ENCODE measurements at places on chromosomes 5 and 9.

- peak; percentile 26 for DNase-seq
Measured at GRCh38 chr9:128118472-128118857, 9.1 kb downstream of the PTGES2 start.

DNA sequence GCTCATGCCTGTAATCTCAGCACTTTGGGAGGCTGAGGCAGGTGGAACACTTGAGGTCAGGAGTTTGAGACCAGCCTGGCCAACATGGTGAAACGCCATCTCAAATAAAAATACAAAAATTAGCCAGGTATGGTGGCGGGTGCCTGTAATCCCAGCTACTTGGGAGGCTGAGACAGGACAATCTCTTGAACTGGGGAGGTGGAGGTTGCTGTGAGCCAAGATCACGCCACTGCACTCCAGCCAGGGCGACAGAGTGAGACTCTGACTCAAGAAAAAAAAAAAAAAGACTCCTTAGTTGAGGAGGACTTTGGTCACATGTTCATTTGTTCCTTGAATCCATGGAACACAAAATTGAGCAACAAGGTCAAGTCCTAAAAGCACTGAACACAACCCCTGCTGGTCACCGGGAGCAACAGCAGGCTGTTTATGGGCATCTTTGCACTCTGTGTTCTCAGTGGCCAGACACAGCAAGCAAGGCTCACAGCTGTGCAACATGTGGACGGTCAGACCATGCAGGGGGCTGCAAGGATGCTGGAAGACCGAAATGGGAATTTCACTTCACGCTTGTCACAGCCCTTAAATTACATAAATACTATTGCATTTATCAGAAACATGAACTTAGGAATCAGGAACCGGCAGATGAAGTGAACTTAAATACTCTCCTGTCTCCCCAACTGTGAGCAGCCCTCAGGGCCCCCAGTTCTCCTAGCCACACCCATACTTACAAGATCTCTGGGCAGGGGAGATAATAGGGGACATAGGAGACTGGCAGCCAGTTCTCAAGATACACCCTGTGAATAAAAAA lies 2.8 kb downstream of the GBGT1 start:
- DNase-seq, result peak; percentile 69

GRCh38 chr9:123863164-123863855 lies 66.6 kb downstream of the DENND1A start:
- no peak for DNase-seq

- DNase-seq, result no peak
Measured at GRCh38 chr5:14838396-14839319, 32.9 kb downstream of the ANKH start.

- no peak for DNase-seq
Measured at GRCh38 chr5:177430972-177431316, 4.5 kb downstream of the GRK6 start.

DNA sequence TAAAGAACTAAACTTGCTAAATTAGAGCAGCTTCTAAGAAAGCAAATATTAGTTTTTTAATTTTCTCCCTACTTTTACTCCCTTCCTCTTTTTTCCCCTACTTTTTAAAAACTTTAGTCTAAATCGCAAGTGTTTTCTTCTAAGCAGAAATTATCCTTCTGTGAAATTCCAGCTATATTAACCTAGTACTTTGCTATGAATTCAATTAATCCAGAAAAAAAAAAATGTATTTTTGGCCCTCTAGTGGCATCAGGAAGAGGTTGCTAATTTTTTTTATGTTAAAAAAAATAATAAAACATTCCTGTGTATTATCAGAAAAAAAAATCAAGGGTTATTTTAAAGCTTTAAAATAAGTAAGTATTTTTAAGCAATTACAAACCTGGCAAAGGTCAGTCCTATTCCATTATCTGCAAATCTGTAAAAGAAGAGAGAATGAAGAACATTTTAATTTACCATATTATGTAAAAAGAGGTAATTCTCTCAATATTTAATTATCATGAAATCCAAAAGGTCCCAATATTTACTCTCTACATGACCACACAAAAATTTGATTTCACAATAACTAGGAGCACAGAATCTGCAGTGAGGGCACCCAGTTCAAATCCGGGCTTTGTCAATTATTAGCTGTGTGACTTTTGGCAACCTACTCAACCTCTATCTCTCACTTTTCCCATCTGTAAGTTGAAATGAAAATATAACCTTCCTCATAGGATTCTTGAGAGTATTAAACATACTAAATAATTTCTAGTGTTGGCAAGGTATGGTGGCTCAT lies 52.0 kb downstream of the CEMIP2 start:
- no peak for DNase-seq

- no peak for DNase-seq
Measured at GRCh38 chr9:137170486-137171148, 766 bp upstream of the LRRC26 start.

- no peak for DNase-seq
Measured at GRCh38 chr5:173278641-173279040, 43.6 kb upstream of the NKX2-5 start.

- no peak for DNase-seq
Measured at GRCh38 chr9:136305804-136306203, 1.9 kb upstream of the CCDC187 start.

- DNase-seq, result no peak
Measured at GRCh38 chr5:39598661-39599248, 174.0 kb upstream of the DAB2 start.

DNA sequence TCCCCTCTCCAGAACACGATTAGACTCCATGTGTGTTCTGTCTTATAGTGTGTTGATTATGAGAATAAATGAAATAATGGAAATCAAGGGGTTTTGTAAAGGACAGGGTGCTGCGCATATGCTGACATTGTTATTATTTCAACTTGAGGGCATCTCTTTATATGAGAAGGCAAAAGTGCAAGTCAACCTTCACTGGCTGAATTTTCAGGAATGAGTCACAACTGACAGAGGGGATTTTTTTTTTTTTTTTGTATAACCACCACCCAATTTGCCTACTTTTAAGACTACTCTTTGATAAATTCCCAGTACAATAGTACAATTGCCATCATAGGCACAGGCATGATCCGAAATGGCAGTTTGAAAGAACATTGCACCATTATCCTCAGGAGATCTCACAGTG lies 419.2 kb upstream of the NMUR2 start:
- no peak for DNase-seq

- no peak for DNase-seq
Measured at GRCh38 chr9:130995086-130996011, 13.6 kb upstream of the LAMC3 start.

DNA sequence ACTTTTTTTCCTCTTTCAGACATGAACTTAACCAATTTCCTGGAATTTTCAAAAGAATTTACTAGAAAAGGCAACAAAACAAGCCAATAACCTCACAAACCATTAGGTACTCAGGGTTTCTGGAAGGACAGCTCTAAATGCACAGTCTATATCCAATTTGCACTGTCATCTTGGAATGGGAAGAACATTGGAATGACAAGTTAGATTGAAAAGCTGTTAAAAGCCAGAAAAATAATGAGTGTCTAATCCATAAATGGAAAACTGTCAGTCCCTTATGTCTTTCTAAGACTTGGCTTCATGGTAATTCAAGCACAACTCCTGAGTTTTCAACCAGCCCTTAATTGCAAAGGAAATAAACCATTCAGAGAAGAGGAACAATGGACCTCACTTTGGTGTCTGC lies 105.8 kb upstream of the NTRK2 start:
- no peak for DNase-seq

GRCh38 chr9:68509689-68510088 lies 31.0 kb downstream of the TMEM252 start:
- DNase-seq, result no peak

GRCh38 chr5:146009020-146009419 lies 72.6 kb downstream of the SH3RF2 start:
- no peak for DNase-seq

GRCh38 chr5:169778622-169779596 lies 141.8 kb downstream of the DOCK2 start:
- no peak for DNase-seq

GRCh38 chr9:76926324-76926741 lies 20.4 kb upstream of the PRUNE2 start:
- peak; percentile 52 for DNase-seq

GRCh38 chr9:89039664-89040063 lies 48.4 kb downstream of the S1PR3 start:
- DNase-seq, result no peak

All from epithelial cell of esophagus (primary cell).